Activated gamma-delta T cell (primary cell): ENCODE measurements at places on chromosomes 11 and 22.

GRCh38 chr11:84751371-84751770 is 875.8 kb downstream of the DLG2 start:
- no peak for DNase-seq

DNA sequence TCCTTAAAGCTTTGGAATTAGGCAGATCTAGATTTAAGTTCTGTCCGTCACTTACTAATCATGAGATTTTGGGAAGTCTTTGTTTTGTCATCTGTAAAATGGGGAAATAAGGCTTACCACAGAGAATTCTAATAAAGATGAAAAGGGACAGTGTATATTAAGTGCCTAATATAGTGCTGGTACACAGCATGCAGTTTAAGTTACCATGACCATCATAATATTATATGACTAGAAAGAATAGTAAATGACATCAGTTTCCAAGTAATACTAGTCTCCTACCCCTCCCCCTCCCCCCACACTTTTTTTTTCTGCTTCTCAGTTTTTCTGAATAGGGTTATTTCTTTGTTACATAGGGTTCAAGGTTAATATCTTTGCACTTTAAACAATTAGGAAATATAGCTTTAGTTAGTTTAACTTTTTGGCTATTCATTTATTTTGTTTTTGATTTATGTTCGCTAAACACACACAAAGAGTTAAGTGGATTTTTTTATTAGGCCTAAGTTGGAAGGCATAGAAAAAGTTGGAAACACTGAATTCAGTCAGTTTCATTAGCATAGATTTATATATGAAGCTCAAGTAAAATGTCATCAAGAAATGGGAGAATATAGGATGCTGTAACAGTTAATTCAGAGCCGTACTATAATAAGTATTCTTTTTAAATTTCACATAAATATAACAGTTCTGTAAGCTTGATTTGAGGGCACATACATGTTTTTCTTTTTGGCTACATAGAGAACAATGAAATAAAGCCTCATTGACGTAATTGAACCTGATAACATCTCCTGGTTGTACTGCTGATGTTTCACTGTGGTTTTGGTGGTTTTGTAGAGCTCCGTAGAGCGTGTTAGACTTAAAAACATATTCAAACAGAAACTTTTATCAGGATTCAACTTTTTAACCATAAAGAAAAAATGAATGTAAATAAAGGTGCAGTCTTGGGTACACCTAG is 121.2 kb downstream of the PDE3B start:
- DNase-seq, result no peak

GRCh38 chr22:36226189-36226588 is 13.1 kb downstream of the APOL2 start:
- DNase-seq, result no peak

GRCh38 chr11:129117595-129118350 is 74.4 kb downstream of the ARHGAP32 start:
- no peak for DNase-seq

- DNase-seq, result no peak
Measured at GRCh38 chr11:71388637-71389235, 59.5 kb downstream of the DHCR7 start.

DNA sequence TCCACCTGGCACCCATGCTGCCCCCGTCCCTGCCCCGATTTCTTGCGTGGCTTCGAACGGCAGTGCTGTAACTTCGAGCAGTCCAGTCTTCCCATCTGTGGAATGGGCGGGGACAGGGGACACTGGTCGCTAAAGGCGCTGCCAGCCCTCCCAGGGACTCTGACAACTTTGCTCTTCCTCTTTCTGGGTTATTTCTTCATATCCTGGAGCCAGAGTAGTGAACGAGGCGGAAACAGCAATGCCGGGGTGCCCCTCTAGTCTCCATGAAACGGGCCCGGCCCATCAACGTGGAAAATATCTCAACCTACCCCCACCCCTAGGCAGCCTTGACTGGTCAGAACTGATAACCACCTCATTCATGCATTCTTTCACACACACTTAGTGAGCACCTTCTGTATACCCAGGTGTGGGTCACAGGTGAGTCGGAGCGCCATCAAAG is 42.8 kb downstream of the TRIOBP start:
- no peak for DNase-seq

DNA sequence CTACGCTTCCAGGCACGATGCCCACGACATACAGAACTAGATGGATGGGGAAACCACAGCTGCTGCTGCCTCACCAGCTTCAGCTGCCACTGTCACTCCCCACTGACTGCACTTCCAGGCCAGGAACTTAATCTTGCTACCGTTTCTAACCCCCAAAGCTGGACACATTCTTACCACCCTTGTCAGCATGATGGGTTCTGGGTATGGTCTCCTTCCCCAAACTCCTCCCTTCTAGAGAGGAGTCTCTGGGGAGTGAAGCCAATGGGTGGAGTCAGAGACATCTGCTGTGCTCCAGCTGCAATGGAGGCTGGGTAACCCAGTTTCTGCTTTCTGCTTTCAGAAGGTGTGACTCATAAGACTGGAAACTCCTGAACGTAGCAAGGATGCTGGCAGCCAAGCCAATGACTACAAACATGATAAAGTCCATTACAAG is 87.0 kb upstream of the THY1 start:
- DNase-seq, result no peak

- DNase-seq, result no peak
Measured at GRCh38 chr11:17790453-17790852, 55.9 kb downstream of the KCNC1 start.

DNA sequence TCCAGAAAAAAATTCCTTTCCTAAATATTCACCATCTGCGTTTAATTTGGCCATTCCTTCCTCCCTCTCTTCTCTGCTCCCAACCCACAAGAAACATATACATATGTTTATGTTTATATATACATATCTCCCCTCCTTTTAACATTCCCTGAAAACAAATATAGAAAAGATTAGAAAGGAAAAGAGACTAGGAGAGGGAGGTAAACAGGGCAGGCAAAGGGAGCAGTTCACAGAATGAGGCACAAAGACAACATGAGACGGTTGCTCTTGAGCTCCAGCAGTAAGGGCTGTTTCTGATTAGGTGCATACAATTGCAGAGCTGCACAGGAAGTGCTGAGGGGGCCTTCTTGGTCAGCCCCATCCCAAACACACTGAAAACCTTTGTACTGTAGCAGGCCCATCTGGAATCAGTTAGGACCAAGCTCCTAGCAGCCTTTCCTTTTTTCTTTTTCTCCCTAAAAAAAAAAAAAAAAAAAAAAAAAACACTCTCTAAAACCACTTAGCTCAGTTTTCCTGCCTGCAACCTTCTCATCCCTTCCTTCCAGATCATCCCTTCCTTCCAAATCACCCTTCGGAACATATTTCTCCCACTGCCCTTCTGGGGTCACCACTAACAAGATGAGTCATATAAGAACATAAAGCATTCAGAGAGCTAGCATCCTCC is 57.0 kb downstream of the RBFOX2 start:
- DNase-seq, result no peak

DNA sequence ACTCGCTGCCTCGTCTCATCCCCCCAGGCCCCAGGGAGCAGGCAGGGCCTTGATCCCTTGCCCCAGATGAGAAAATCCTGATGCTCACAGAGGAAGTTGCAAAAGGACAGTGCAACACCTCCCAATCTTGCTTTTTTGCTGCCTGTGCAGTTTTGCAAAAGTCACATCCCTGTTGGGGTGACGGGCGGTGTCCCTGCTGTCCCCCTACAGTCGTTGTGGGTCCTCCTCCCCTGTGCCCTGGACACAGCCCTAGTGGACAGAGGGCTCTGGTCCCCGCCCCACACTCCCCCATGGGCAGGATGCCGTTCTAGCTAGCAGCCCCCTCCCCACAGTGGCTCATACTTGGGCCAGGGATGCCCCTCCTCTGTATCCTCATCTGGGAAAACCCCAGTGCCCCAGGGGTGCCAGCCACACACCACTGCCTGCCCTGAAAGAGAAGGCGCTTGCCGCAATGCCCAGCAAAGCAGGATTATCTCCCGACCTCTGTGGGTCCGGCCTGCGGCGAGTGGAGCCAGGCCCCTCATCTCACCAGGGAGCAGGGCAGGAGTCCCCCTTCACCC is 18.4 kb upstream of the CTSD start:
- DNase-seq, result no peak

DNA sequence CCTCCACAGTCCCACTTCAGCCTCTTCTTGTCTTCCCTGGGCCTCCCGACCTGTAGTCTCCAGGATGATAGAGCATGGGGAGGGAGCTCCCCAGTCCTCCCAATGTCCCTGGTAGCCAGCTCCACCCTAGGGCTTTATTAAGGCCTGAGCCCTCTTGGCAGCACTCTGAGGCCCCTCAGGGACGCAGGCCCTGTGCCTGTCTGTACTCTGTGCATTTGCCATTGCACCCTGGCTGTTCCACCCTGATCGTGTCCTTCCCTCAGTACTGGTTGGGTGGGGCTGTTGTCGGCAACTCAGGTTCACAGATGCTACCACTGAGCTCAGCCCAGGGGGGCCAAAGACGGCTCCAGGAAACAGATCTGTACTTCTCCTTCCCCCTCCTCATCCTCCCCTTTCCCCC is 7.2 kb downstream of the SSTR3 start:
- DNase-seq, result no peak

- DNase-seq, result no peak
Measured at GRCh38 chr11:116642902-116643301, 129.9 kb downstream of the BUD13 start.

DNA sequence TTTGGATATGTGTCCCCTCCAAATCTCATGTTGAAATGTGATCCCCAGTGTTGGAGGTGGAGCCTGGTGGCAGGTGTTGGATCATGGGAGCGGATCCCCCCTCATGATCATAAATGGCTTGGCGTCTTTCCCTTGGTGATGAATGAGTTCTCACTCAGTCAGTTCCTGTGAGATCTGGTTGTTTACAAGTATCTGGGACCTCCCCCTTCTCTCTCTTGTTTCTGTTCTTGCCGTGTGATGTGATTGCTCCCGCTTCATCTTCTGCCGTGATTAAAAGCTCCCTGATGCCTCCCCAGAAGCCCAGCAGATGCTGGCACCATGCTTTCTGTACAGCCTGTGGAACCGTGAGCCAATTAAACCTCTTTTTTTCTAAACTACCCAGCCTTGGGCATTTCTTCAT is 102.2 kb downstream of the SEZ6L start:
- no peak for DNase-seq

GRCh38 chr11:95768521-95768920 is 21.1 kb downstream of the FAM76B start:
- DNase-seq, result no peak

DNA sequence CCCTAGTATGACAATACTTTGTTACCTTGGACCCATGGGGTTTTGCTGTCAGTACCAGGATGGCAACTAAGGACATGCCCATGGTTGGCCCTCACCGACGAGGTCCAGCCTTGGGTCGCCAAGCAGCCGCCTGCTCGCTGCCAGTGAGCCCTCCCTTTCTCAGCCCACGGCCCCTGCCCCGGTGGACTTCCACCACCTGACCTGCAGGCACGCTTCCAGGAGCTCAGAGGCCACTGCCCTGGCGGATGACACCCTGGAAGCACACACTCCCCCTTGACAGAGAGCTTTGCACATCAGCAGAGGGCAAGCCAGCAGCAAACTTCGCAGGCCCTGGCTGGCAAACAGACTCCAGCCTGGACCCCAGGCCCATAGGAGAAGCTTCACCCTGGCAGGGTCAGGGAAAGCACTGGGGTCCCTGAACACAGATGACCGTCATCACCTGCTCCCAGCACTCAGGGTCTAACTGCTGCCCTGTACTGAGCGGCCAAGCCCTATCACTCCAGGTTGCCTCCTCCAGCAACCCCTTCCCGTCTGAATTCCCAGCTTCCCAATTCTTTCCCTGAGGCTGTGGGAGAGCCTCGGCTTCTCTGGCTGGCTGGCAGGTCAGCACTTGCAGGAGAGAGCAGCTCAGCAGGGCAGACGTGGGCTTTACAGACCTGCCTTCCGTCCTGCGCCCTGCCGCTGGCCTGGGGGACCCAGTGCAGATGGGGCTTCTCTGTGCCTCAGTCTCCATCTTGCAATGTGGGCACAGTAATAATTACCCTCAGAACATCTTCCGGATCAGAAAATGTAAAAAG is 2.7 kb upstream of the PPARA start:
- DNase-seq, result no peak

DNA sequence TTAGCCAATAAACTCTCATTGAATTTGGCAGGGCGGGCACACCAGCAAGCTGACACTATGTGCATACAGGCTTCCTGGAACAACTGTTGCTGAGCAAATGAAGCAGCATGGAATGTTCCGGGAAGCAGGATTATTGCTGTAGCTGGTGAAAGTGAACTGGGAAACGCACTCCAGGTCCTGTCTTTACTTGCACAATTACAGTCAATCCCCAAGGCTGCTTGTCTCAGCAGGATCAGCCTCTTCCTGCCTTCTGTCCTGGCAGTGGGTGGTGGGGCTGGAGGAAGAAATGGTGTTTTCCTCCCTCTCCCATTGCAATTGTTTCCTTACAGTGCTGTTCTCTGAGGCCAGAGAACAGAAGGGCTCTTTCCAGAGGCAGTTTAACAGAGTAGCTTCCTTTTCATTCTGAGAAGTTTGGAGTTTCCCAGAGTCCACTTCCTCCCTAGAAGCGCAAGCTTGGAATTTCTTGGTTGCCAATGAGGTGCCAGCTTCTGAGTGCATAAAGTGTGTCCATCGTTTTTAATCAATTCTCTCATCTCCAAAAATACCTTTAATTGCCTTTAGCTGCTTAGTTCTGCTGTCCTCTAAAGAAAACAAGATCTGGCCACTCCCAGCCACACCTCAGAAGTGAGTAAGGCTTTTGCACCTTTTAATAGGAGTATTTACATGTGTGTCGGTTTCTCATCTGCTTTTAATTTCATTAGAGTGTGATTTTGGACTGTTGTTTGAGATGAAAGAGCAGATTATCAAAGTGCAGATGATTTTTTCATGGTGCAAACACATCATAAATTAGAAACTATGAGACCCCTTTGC is 19.9 kb downstream of the CD44 start:
- no peak for DNase-seq

- DNase-seq, result no peak
Measured at GRCh38 chr11:66727282-66728037, 1.6 kb downstream of the SPTBN2 start.

DNA sequence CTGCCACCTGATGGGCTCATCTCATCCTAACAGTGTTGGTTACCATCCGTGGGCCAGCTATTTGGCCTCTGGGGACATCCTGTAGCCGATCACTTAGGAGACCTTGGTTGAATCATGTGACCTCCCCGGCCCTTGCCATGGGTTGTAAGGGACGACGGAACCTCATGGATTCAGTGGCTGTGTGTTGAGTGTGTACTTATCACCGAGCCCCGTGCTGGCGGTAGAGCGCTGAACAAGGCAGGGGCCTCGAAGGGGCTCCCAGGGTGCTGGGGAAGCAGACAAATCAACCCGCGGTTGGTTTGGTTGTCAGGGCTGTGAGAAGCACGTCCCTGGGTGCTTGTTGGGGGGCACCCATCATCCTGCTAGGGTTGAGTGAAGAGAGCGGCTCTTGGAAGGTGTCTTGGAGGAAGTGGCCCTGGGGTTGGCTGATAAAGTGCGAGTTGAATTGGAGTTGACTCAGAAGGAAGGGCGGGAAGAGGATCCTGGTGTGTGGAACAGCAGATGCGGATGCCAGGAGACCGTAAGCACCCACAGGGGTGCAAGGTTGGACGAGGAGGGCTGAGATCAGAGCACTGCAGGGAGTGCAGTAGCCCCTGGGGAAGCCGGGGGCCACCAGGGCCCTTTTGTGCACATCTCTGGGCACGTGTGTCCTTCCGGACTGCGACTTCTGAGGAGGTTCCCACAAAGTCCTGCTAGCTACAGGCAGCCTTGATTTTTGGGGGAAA is 53.6 kb downstream of the MPPED1 start:
- DNase-seq, result no peak
